ENCODE measurements at places on chromosomes 5 and 9. TPM values are rescaled to one million over a fixed set of nuclear protein-coding genes. Genes with fewer than 3 reads are reported as not detected.

Gene PCDHB16
- total RNA-seq: not detected

Gene SPATA31D4
- not detected for total RNA-seq

Gene SRD5A1
- 40.2 TPM for total RNA-seq

Gene GRIN1
- 1.0 TPM for total RNA-seq

Gene PCDHGA6
- total RNA-seq: 1.1 TPM

Gene TMEM252
- not detected for total RNA-seq

Gene SELENOP
- total RNA-seq: 1.4 TPM

Gene ORM2
- total RNA-seq: not detected

Gene RUSC2
- 7.9 TPM for total RNA-seq

Gene NTRK2
- total RNA-seq: under 0.01 TPM

Gene TAF1L
- total RNA-seq: under 0.01 TPM

Gene MAPKAP1
- total RNA-seq: 72.5 TPM

Gene CMBL
- 0.68 TPM for total RNA-seq

Gene CACNA1B
- total RNA-seq: not detected

Gene MEF2C
- 2.1 TPM for total RNA-seq

Gene COL23A1
- under 0.01 TPM for total RNA-seq

Gene IPPK
- total RNA-seq: 62.1 TPM

Gene ITGA1
- 1.4 TPM for total RNA-seq

Gene EQTN
- total RNA-seq: 0.14 TPM

Gene PHF24
- 0.68 TPM for total RNA-seq

Gene GARNL3
- total RNA-seq: 3.4 TPM

Gene MARVELD2
- total RNA-seq: 42.0 TPM

Gene GPR151
- total RNA-seq: not detected

Gene PKD2L2
- total RNA-seq: not detected

Gene DBH
- total RNA-seq: not detected

Gene FRMD3
- total RNA-seq: 0.43 TPM

Gene PGM5
- total RNA-seq: not detected

Gene PCDHB8
- 0.57 TPM for total RNA-seq

Measured in nasal cavity respiratory epithelium epithelial cell of viscerocranial mucosa (primary cell).